ENCODE measurements at places on chromosomes 6 and 20. TPM values are rescaled to one million over a fixed set of nuclear protein-coding genes. Genes with fewer than 3 reads are reported as not detected.

DNA sequence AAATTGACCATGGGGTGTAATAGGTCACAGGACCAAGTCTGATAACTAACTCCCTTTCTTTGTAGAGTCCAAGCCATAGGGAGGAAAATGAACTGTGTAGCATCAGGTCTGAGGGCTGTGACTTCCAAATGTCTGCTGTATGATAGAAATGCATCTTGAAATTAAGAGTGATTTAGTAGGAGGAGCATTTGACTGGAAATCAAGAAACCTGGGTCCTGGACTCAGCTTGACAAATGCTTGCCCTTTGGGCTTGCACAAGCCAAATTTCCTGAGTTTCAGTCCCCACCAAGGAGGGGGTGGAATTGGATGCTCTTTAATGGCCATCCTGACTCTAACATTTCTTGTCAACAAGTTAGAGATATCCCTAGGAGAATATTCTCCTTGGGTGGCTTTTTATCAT, 187.0 kb downstream of the PDE7B start:
- no peak for DNase-seq

- DNase-seq: no peak
These were observed 265.4 kb upstream of the SUPT3H start for GRCh38 chr6:45643126-45643525.

GRCh38 chr6:129099696-129100095, 216.8 kb downstream of the LAMA2 start:
- no peak for DNase-seq

DNA sequence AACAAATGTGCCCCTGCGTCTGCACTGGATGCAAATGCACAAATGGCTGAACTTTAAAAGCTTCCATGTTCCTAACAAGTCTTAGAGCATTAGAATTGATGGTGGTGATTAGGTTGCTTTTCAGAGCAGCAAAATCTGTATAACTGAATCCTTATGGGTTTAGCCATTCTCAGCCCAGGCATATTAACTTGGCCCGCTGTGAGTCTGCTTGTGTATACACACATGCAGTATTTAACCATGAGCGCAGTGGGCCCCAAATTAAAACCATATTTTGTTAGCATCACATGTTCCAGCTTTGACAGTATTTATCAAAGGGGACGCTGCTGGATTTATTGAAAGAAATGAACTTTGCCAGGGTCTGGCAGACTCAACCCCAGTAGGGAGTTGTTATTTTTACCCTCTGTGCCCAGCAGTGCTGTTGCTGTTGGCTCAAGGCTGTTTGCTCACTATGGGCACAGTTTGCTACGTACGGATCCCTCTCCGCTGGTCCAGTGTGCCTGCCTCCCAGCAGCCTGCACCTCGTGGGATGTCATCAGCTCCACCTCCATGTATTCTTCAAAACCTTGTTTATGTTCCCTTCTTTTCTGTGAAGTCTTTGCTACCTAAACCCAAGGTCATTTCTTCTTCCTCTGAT, 144.7 kb downstream of the QRSL1 start:
- DNase-seq: no peak

GRCh38 chr6:157203312-157203744, 120.0 kb downstream of the TMEM242 start:
- DNase-seq: no peak

- DNase-seq: no peak
These were observed 610.1 kb upstream of the FLRT3 start for GRCh38 chr20:14947536-14947935.

GRCh38 chr6:77015350-77015749, 447.9 kb downstream of the HTR1B start:
- no peak for DNase-seq

GRCh38 chr6:26392932-26393636, 9.0 kb upstream of the BTN3A1 start:
- no peak for DNase-seq

- no peak for DNase-seq
These were observed 1292.6 kb upstream of the MAP3K7 start for GRCh38 chr6:91879386-91879995.

DNA sequence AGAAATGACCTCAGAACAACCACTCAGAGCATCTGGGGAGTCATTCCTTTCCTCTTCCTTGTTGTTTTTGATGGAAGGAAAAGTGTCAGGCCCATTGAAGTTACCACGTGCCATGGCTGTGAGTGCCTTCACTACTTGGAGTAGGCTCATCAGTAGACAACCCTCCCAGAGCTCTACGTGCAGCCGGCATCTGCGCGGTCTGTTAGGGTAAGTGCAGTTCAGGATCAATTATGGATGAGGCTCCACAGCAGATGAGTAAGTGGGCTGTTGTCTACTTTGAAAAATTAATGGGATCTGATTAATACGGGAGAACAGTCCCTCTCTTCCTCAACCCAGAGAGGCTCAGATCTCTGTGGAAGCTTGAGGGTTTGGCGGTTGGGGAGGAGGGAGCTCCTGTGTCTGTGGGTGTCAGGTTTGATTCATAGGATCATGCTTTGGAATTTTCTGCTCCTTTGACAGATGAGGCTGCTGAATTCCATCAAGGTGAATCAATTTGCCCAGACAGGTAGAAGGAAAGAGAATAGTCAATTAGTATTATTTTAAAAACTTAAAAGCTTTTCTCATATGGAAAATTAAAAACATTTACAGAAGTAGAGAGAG, 93.8 kb upstream of the TOX2 start:
- no peak for DNase-seq

- DNase-seq: no peak
These were observed 28.2 kb upstream of the ITCH start for GRCh38 chr20:34334654-34335407.

GRCh38 chr20:51768759-51769517, 748 bp upstream of the ATP9A start:
- no peak for DNase-seq

DNA sequence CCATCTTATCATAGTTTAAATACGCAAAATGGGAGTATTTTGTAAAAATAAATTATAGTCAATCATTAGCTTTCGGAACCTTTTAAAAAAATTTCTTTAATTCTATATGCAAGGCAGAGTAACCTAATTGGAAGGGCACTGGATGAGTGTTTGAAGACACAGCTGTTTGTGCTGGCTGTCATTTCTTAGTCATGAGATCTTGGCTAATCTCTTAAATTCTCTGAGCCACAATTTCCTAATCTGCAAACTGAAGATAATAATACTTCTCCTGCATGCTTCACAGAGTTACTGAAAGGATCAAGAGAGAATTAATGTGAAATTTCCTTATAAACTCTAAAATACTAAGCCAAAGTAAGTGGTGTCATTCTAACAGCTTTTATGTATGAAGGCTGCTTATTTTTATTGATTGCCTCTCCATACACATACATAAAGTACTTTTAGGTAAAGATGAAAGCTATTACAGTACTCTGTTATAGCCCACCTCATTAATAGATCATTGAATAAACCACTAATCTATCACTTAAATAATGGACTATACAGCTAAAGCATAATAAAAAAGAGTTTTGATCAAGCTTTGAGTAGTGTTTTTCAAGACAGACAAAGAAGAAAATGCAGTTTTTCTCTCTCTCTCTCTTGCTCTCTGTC, 383.7 kb upstream of the IRAK1BP1 start:
- DNase-seq: no peak

GRCh38 chr6:19135706-19136105, 701.5 kb upstream of the ID4 start:
- no peak for DNase-seq

- no peak for DNase-seq
These were observed 19.4 kb upstream of the TFAP2A start for GRCh38 chr6:10434235-10434634.

- no peak for DNase-seq
These were observed 544 bp downstream of the SMIM29 start for GRCh38 chr6:34248198-34248726.

- no peak for DNase-seq
These were observed 4.1 kb downstream of the TTLL2 start for GRCh38 chr6:167329014-167329413.

DNA sequence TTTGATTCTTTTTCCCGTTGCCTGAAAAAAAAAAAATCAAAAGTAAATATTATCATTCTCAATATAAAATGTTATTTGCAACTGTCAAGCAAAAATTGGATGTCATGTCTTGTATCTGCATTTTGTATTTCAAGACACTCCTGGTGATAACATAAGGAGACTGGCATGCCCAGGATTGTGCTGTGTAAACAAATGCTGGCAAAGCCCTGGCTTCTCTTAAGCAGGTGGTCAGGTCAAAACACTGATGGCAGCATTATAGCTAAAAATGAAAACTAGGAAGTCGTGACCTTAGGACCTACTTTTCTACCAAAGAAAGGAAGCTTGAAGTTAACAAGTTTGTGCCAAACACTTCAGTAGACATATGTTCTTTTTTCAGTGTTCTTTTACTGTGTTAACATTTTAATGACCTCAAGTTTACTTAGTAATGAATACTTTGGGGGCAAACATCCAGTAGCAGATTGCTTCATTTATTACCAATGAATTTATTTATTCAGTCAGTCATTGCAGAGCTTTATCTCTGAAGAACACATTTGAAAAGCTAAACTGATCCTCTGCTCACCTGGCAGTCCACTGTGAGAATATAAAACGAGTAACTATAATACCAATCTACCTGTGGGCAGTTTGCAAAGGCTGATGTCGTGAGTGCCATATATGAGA, 243.1 kb upstream of the FLRT3 start:
- DNase-seq: no peak

NKX2-2 gene
- polyA plus RNA-seq: not detected

TLDC2 gene
- polyA plus RNA-seq: 1.8 TPM

TBX18 gene
- polyA plus RNA-seq: 8.8 TPM

SLC17A3 gene
- 1.2 TPM for polyA plus RNA-seq

BPIFB1 gene
- not detected for polyA plus RNA-seq

PRRT1 gene
- 4.2 TPM for polyA plus RNA-seq

SLC52A3 gene
- 4.0 TPM for polyA plus RNA-seq
